ENCODE measurements at places on chromosomes 11 and 22. TPM values are rescaled to one million over a fixed set of nuclear protein-coding genes. Genes with fewer than 3 reads are reported as not detected.

Gene MAPK8IP2
- total RNA-seq = 0.38 TPM

Gene NCF4
- total RNA-seq = not detected

Gene PACSIN3
- total RNA-seq = 22.1 TPM

Gene APOA1
- not detected for total RNA-seq

Gene MRGPRX3
- not detected for total RNA-seq

Gene OR8G1
- not detected for total RNA-seq

Gene VPREB1
- not detected for total RNA-seq

Gene OOSP4A
- total RNA-seq = not detected

Gene IL10RA
- under 0.01 TPM for total RNA-seq

Gene DNHD1
- 4.5 TPM for total RNA-seq

Gene NUP50
- total RNA-seq = 44.0 TPM

Gene DNAJB7
- total RNA-seq = not detected

Gene SHISA8
- not detected for total RNA-seq

Gene CTSW
- not detected for total RNA-seq

Gene ENTHD1
- total RNA-seq = not detected
